Thyroid gland (tissue), 4 donors: ENCODE measurements at places on chromosomes 1 and 21. TPM values are rescaled to one million over a fixed set of nuclear protein-coding genes. Genes with fewer than 3 reads are reported as not detected.

MYOG gene
- total RNA-seq: not detected

CHI3L2 gene
- total RNA-seq: 4.2 TPM

RAB3B gene
- not detected for total RNA-seq

LUZP1 gene
- 28.2 TPM for total RNA-seq

C1QTNF12 gene
- total RNA-seq: not detected

ADAMTS4 gene
- 24.4 TPM for total RNA-seq

CSRP1 gene
- total RNA-seq: 835 TPM
